ENCODE measurements at places on chromosomes 2 and 18.

DNA sequence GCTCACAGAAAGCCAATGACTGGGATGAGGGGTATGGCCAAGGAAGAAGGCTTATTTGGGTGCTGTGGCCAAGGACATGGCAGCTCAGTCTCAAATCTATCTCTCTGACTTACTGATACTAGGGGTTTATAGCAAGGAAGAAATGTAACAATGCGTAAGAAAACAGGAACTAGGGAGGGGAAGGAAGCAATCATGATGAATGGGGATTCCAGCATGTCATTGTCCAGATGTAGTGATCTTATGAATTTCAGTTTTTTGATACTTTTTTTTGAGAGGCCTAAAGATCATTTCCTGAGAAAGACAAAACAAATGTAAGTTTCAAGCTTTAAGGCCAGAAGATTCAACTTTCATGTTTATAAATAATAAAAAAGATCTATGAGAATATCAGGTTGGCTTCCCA lies 298.6 kb upstream of the FAM98A start:
- no peak for DNase-seq

DNA sequence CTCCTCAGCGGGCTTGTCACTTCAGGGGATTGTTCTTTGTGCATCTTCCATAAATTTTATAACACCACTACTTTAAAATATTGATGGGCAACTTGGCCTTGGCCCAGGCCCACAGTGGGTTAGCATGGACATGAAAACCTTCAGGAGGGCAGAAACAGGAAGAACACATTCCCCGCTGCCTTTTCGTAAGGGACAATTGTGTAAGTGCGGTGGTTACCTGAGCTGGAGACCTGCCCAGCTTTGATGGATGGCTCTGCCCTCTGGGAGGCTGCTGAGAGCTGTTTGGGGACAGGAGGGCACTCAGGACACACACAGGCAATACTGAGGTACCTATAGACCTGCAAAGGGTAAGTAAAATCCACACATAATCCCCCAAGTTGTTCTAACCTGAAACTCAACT lies 46.8 kb downstream of the FECH start:
- DNase-seq: no peak

DNA sequence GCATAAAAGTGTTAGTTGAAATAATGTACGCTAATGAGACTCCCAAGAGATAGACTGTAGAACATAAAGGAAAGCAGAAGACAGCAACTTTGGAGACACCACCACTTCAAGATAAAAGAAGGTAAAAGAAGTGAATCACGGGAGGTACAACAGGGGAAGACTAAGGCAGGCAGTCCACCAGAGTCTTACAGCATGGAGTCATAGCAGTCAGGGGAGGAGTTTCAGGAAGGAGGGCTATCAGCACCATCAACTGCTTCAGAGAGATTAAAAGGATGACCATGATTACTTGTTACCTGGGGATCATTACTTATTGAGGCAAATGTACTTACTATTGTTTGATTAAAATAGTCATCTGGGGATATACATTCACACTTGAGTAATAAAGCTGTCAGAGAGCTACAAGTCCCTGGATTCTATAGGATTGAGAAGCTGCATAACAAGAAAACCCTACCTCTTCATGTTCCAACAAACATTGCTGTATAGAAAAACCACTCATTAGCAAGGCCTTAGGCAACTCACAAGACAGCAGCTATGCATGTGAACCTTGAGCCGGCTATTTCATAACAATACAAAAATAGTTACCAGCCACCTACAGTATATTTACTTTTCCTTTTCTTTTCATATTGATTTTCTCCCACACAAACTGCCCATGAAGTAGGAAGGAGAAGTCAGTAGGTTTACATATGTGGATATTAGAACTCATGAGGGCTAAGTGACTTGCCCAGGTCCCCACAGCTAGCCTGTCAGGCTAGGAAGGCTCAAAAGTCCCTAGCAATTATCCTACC lies 101.7 kb downstream of the PDE11A start:
- DNase-seq: no peak

DNA sequence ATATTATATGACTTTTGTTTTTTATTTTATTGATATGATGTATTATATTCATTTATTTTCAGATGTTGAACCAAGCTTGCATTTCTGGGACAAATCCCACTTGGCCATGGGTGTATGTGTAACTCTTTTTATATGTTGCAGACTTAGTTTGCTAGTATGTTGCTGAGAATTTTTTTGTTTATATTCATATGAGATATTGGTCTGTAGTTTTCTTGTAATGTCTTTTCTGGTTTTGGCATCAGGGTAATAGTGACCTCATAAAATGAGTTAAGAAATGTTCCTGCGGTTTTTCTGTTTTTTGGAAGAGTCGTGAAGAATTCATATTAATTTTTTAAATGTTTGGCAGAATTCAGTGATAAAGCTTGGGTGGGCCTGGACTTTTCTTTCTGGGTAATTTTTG lies 88.7 kb downstream of the ASB1 start:
- DNase-seq: no peak

DNA sequence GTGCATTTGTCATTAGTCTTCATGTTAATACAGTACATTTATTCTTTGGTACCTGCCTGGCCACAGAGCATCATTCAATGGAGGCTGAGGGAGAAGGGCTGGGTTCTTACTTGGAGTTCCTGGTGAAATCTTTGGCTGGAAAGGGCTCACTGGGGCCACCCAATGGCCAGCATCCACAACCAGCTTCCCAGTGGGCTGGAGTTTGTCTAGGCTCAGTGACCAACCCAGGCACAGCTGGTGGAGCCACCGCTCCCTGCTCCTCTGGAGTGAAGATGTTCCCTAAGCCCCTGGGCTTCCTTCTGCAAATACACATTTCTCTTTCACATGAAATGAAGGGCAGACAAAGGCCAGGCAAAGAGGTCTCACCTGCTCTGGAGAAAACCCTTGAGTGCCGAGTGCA lies 34.4 kb downstream of the EHD3 start:
- DNase-seq: no peak

DNA sequence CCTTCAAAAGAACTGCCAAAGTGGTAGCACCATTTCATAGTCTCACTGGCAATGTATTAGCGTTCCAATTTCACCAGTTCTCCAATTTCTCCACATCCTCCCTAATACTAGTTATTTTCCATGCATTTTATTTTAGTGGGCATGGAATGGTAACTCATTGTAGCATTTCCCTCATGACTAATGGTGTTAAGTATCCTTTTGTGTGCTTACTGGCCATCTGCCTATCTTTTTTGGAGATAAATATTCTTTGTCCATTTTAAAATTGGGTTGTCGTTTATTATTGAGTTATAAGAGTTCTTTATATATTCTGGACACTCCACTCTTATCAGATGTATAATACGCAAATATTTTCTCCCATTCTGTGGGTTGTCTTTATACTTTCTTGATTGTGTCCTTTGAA lies 107.1 kb downstream of the THADA start:
- no peak for DNase-seq

DNA sequence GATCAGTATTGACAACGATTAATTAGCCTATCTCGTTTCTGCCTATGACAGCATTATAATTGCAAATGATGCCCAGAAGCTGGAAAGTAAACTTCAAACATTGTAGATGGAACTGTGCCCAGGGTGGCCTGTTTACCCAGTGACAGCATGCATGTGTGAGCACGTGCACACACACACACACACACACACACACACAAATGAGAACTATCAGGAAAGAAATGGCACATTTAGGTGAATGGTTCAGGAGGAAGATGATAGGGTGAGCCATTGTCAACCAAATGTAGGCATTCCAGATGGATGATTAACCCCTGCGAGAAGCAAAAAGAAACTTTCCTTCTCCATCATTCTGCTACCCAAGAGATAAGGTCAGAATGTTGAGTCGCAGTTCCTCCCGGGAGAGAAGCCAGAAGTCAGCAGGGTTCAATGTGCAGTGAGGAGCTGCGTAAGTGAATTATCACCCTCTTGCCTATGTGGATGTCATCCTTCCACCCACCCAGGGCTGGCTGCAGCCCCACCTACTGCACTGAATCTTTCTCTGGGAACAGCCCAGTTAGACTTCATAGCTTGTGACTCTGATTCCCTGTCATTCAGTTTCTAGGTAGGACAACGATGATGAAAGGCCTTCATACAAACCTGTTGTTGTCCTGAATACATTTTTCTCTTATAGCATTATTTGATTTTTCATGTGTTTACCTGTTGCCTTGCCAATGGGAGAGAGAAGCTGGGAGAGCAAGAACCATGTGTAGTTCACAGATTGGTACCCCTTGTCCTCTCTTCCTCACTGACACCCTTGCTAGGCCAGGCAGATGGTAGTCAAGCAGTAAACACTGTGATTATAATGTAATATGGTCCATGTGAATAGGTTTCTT lies 3.5 kb upstream of the APOB start:
- DNase-seq: peak; percentile 75

- DNase-seq: no peak
Measured at GRCh38 chr2:242031481-242032019, 162.0 kb downstream of the RTP5 start.

DNA sequence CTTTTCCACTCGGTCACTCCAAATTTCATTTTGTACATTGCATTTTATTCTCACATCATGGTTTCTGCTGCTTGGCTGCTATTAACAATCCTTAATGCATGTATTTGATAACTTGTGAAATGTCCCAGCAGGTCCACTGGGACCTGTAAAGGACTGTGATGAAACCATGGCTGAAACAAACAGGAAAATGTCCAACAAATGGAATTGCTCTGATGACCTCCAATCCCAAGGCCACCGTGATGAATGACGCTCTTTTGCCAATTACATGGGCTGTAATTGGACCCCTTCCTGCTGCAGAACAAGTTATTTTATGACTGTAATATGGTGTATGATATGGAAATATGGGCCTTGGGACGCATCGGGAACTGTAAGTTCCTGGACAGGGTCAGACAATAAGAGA lies 224.2 kb upstream of the CXCR4 start:
- DNase-seq: no peak

DNA sequence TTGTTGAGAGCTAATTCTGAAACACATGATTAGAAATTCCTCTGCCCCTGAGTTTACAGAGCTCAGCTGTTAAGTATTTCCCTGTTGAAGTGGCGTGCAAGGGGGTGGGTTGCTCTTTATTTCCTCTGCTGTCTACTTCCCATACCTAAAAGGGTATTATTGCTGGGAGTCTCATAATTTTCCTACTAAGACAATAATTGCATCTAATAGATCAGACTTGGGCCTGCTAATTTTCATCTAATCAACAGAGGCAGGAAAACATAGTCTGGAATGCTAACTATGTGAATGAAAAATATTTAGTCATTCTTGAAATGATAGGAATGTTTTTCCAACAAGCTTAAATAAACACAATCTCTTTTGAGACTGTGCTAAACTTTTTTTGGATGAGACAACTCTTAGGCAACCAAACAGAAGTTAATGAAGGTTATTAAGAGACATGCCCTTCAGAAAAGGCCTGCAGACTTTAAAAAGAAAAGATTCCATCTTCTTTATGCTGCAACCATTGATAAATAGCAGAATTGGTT lies 111.4 kb downstream of the FEZ2 start:
- no peak for DNase-seq

- no peak for DNase-seq
Measured at GRCh38 chr2:44614940-44615339, 253.2 kb downstream of the CAMKMT start.

GRCh38 chr2:14288016-14288415 lies 344.5 kb upstream of the LRATD1 start:
- no peak for DNase-seq

- no peak for DNase-seq
Measured at GRCh38 chr18:79384151-79384807, 11.5 kb upstream of the NFATC1 start.

DNA sequence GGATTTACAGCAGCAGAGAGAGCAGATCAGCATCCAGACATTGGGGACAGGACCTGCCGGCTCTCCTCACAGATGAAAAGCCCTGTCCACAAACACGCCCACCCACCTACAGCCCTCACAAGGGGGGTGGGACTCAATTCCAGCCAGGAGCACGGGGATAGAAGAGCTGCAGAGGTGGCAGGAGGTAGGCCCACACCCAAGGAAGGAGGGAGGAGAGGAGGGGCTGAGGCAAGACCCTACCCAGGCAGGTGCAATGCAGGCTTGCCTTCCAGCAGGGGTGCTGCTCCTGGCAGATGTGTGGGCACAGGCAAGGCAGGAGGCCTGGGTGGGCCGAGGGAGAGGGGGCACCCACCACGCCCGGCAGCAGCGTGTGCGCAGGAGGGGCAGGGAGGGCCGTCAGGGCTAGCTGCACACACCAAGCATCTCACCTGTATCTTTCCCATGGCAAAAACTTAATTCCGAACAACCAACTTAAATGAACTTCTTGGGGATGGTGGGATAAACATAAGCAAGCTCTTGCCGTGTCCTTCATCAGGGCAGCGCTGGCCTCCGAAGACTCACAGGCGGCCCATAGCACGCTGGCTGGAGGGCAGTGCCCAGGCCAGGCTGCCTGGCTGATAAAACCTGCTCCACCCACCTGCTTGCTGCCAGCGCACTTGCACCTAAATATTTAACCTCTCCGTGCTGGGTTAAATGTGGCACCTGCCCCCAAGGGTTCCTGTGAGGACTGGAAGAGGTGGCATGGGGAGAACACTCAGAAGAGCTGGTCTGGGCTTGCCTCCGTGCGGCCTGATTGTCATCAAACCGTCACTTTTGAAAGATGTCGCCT lies 219.5 kb downstream of the HDAC4 start:
- DNase-seq: peak; percentile 8

DNA sequence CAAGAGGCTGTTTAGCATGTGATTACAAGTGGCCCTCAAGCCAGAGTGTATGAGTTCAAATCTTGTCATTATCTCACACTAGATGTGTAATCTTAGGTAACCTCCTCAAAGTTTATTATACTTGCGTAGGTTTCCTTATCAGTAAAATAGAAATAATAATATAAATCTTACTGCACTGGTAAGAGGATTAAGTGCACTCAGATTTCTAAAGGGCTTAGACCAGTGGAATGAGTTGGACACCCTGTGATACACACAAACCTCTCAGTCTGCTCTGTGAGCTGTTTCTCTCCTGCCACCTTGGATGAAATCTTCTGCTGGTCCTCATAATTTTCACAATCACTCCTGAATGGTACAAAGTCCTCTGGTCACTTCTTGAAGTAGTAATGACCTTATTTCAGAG lies 145.4 kb upstream of the ZNF516 start:
- no peak for DNase-seq

- DNase-seq: no peak
Measured at GRCh38 chr2:240431661-240432424, 3.6 kb upstream of the GPC1 start.

- no peak for DNase-seq
Measured at GRCh38 chr18:76462326-76462694, 32.7 kb downstream of the ZNF516 start.

- no peak for DNase-seq
Measured at GRCh38 chr2:131488306-131489205, 3.6 kb downstream of the MZT2A start.

DNA sequence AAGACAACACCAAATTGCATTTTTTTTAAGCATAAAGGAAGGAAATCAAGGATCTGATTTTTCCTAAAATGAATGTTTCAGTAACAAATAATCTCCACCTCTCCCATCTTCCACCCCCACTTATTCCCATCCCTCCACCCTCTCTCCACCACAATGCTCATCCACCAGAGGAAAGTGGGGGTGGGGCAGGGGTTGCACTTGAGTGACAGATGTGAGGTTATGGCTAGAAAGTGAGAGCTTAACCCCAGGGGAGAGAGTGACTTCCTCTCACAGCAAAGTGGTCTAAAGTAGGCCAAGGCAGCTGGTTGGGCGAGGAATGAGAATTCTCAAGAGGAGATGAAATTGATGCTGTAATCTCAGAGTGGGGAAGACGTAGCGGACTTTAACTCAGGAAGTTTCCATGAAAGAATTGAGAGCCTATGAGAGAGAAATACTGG lies 104.7 kb downstream of the HNRNPLL start:
- DNase-seq: no peak

- no peak for DNase-seq
Measured at GRCh38 chr2:180952082-180952481, 28.3 kb upstream of the UBE2E3 start.
